ENCODE measurements at places on chromosomes 3 and 15. TPM values are rescaled to one million over a fixed set of nuclear protein-coding genes. Genes with fewer than 3 reads are reported as not detected.

GP5 gene
- not detected for polyA plus RNA-seq

ANKUB1 gene
- not detected for polyA plus RNA-seq

TMIE gene
- 1.0 TPM for polyA plus RNA-seq

KLF15 gene
- 16.6 TPM for polyA plus RNA-seq
